ENCODE measurements at places on chromosomes 4 and X. TPM values are rescaled to one million over a fixed set of nuclear protein-coding genes. Genes with fewer than 3 reads are reported as not detected.

Gene GABRA4
- not detected for polyA plus RNA-seq

Gene SLC38A5
- 23.2 TPM for polyA plus RNA-seq

Gene GAGE12J
- not detected for polyA plus RNA-seq

Gene TLR3
- not detected for polyA plus RNA-seq

Gene FAM9C
- not detected for polyA plus RNA-seq

Gene TASL
- polyA plus RNA-seq, result 8.1 TPM

DNA sequence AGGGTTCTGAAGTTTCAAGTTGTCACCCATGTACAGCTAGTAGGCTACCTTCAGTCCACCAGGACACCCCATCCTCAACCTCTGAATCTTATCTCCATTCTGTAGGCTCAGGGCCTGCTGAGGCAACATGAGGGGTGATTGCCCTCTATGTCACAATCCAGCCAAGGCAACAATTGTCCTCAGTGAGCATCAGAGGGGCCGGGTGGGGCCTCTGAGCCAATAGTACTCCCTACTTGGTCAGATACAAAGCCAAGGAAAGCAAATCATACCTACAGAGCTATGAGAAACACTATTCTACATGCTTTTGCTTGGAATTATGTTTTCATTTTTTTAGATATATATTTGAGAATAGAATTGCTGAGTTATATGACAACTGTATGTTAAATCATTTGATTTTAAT lies at the start of gene ACTRT1:
ACTRT1 (minus strand) TSS at position 101 of the 400 bp plus-strand sequence. CDS start 197 bp downstream, outside the sequence.
- no peak for DNase-seq
- H3K27ac ChIP-seq, result no peak within 1 kb of the TSS
- no peak within 1 kb of the TSS for H3K4me3 ChIP-seq
- no peaks in the 10 kb centered on the region for H3K4me1 ChIP-seq

- no peaks in the 10 kb centered on the region for H3K4me1 ChIP-seq
- H3K27ac ChIP-seq, result no peak overlapping the region
- no peaks in the 10 kb centered on the region for H3K27me3 ChIP-seq
- H3K36me3 ChIP-seq, result peaks cover 89% of the 10 kb centered on the region
- no peak overlapping the region for H3K4me3 ChIP-seq
Measured at GRCh38 chr4:108628411-108628810, 8.0 kb downstream of the RPL34 start.

- peaks cover 29% of the 10 kb centered on the region for H3K36me3 ChIP-seq
- peaks cover 6% of the 10 kb centered on the region for H3K4me1 ChIP-seq
- H3K4me3 ChIP-seq, result no peak overlapping the region
- DNase-seq, result no peak
- H3K27ac ChIP-seq, result no peak overlapping the region
Measured at GRCh38 chrX:1397001-1397400, 5.1 kb upstream of the SLC25A6 start.

GRCh38 chrX:20803971-20804370 lies 537.3 kb upstream of the RPS6KA3 start:
- H3K4me1 ChIP-seq, result no peaks in the 10 kb centered on the region
- no peak overlapping the region for H3K4me3 ChIP-seq
- H3K27ac ChIP-seq, result no peak overlapping the region

GRCh38 chr4:23630110-23630509 lies 259.7 kb downstream of the PPARGC1A start:
- H3K27me3 ChIP-seq, result no peaks in the 10 kb centered on the region
- no peak overlapping the region for H3K4me3 ChIP-seq
- no peaks in the 10 kb centered on the region for H3K36me3 ChIP-seq
- H3K27ac ChIP-seq, result no peak overlapping the region
- H3K4me1 ChIP-seq, result no peaks in the 10 kb centered on the region

DNA sequence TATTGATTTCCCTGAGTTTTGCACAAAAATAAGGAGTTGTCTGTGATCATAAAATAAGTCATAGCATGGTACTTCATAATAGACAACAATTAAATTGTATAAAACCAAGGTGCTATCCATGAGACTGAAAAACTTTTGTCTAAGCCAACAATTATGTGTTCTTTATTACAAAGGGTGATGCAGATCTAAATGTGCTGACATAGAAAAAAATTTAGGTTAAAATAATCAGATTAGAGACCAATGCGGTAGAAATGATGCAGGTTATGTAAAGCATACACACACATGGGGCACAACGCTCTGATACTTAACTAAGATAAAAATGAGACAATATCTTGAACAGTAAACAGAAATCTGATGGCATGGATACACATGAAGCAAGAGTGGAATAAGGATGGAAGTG lies 113.3 kb downstream of the PWWP3B start:
- H3K27ac ChIP-seq, result no peak overlapping the region
- H3K4me1 ChIP-seq, result no peaks in the 10 kb centered on the region
- DNase-seq, result no peak
- H3K36me3 ChIP-seq, result no peaks in the 10 kb centered on the region
- no peak overlapping the region for H3K4me3 ChIP-seq

DNA sequence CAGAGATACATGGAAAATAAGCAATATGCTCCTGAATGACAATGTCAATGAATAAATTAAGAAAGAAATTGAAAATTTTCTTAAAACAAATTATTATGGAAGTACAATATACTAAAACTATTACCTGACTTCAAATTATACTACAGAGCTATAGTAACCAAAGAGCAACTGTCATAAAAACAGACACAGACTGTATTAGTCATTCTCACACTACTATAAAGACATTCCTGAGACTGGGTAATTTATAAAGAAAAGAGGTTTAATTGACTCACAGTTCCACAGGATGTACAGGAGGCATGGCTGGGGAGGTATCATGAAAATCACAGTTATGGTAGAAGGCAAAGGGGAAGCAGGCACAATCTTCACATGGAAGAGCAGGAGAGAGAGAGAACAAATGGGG lies 60.0 kb upstream of the CYSLTR1 start:
- H3K4me3 ChIP-seq, result no peak overlapping the region
- no peaks in the 10 kb centered on the region for H3K4me1 ChIP-seq

DNA sequence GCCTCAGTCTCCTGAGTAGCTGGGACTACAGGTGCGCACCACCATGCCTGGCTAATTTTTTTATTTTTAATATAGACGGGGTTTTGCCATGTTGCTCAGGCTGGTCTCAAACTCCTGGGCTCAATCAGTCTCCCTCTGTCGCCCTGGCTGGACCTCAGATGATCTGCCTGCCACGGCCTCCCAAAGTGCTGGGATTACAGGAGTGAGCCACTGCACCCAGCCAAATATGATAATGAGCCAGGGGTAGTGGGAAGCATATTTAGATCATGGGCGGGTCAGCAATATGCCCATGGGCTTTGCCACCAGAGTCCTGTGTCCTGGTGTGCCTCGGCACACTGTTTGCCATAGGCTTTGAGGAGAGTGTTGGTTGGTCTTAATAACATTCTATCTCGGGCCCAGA lies 71.8 kb downstream of the FAM193A start:
- no peak overlapping the region for H3K27ac ChIP-seq
- peaks cover 9% of the 10 kb centered on the region for H3K4me1 ChIP-seq
- H3K27me3 ChIP-seq, result no peaks in the 10 kb centered on the region
- DNase-seq, result no peak
- H3K4me3 ChIP-seq, result no peak overlapping the region

- no peaks in the 10 kb centered on the region for H3K27me3 ChIP-seq
- H3K4me3 ChIP-seq, result no peak overlapping the region
- no peak for DNase-seq
Measured at GRCh38 chr4:165709516-165709915, 163.5 kb upstream of the TLL1 start.

GRCh38 chrX:48695534-48695896 lies 1.0 kb upstream of the SUV39H1 start:
- no peaks in the 10 kb centered on the region for H3K36me3 ChIP-seq
- H3K27ac ChIP-seq, result peak overlapping the region; percentile 85
- H3K4me1 ChIP-seq, result peaks cover 7% of the 10 kb centered on the region

DNA sequence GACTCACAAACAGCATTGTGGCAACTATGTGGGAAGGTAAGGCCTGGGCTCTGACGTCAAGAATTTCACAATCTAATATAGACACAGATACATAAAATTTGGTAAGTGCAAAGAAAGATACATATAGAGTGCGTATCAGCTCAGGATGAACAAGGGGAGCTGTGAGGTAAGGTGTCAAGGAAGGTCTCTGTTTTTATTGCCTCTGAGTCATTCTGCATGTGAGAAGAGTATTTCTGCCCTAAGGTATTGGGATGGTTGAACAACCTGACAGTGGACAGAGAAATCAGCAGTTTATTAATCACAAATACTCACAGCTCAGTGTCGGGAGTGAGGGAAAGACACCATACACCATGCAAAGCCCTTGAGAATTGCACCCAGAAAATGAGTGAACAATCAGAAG lies 89.8 kb downstream of the COMMD8 start:
- no peaks in the 10 kb centered on the region for H3K4me1 ChIP-seq
- no peak for DNase-seq
- no peaks in the 10 kb centered on the region for H3K36me3 ChIP-seq
- no peak overlapping the region for H3K4me3 ChIP-seq

DNA sequence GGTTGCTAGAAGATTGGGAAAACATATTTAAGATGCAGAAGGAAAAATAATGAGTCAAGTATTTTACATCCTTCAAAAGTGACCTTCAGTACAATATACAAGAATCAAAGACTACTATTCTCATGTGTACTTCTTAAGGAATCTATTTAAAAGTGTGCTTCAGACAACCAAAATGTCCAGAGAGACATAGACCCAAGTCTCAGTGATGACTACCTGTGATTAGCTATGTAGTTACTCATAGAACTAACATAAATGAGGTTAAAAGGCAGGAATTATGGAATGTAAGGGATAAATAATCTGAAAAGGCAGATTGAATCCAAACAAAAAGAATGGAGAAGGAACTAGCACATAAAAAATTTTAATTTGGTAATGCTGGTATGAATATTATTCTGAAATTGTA lies 634.7 kb upstream of the FAM241A start:
- DNase-seq, result no peak
- no peaks in the 10 kb centered on the region for H3K4me1 ChIP-seq
- H3K36me3 ChIP-seq, result no peaks in the 10 kb centered on the region
- no peaks in the 10 kb centered on the region for H3K27me3 ChIP-seq
- H3K27ac ChIP-seq, result no peak overlapping the region

DNA sequence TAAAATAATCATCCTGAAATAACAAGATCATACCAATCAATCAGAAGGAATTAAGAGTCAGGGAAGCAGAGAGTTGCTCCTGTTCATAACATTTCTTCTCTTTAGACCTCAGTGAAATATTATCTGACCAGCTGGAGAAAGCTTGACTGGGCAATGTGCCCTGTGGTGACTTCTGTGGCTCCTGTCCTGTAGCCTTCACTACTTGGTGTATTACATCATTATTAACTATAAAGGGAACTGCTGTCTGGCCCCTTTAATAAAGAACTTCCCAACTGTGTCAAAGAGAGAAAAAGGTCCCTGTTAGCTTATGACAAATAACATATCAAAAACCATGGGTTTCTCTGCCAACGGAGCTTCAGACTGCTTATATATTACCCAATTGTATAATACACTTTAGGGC lies 18.0 kb downstream of the OPHN1 start:
- no peaks in the 10 kb centered on the region for H3K4me1 ChIP-seq
- no peak overlapping the region for H3K4me3 ChIP-seq
- no peaks in the 10 kb centered on the region for H3K36me3 ChIP-seq
- H3K27me3 ChIP-seq, result no peaks in the 10 kb centered on the region
- no peak for DNase-seq
- H3K27ac ChIP-seq, result no peak overlapping the region

GRCh38 chrX:20362268-20363267 lies 95.9 kb upstream of the RPS6KA3 start:
- H3K27ac ChIP-seq, result no peak overlapping the region
- no peak for DNase-seq
- H3K27me3 ChIP-seq, result no peaks in the 10 kb centered on the region

GRCh38 chr4:159158083-159158617 lies 55.3 kb downstream of the RAPGEF2 start:
- no peak overlapping the region for H3K4me3 ChIP-seq
- peaks cover 8% of the 10 kb centered on the region for H3K4me1 ChIP-seq
- DNase-seq, result no peak
- H3K27me3 ChIP-seq, result no peaks in the 10 kb centered on the region
- H3K27ac ChIP-seq, result no peak overlapping the region
